ENCODE measurements at places on chromosomes 16 and 17.

- no peak for DNase-seq
Measured at GRCh38 chr17:82239926-82240505, 11.2 kb downstream of the SLC16A3 start.

DNA sequence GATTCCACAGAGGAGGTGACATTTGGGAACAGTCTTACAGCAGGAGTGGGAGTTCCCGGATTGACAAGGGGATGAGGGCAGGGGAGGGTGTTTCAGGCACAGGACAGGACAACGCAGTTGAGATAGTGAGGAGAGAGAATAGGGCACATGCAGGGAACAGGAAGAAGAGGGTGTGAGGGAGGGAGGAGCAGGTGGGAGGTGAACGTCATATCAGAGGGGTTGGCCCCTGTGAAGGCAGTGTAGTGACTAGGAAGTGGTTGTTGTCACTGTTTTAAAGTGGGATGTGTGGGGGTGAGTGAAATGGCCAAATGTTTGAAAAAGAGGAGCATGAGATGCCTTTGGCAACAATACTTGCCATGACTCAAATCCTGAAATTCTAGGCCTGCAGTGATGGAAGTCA, 12.2 kb downstream of the PRKCB start:
- no peak for DNase-seq

- DNase-seq, result no peak
Measured at GRCh38 chr17:35729405-35729833, 2.0 kb upstream of the RASL10B start.

- no peak for DNase-seq
Measured at GRCh38 chr16:11398136-11398535, 52.9 kb downstream of the RMI2 start.

DNA sequence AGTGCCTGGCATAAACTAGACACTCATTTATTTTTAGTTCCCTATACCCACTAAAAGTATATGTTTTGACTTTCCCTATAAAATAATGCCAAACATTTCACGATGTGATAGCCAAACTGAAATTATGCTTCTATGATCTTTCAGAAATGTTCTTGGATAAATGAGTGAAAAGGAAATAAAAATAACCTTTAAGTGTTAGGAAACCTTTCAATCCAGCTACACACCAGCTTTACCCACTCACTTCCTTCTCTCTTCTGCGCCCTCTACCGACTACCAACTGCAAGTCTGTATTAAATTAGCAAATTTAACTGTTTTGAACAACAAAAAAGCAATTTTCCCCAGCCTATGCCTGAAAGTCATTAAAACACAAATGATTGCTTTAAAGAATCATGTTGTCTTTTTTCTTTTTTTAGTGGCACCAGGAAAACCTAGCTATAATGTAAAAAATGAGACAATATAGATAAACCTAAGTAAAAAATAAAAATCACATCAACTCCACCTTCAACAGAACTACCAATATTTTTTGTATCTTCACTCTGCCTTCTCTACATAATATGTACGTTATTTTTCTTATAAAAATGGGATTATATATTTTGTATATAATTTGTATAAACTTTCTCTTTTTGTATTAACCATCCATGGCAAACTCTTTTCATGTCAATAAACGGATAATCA, 13.2 kb upstream of the TMEM100 start:
- no peak for DNase-seq

GRCh38 chr17:79988185-79988971, 47.3 kb downstream of the TBC1D16 start:
- DNase-seq, result no peak

- no peak for DNase-seq
Measured at GRCh38 chr16:87653234-87653633, 50.9 kb downstream of the JPH3 start.

All from non-pigmented ciliary epithelial cell (primary cell).